ENCODE measurements at places on chromosomes 7 and 10. TPM values are rescaled to one million over a fixed set of nuclear protein-coding genes. Genes with fewer than 3 reads are reported as not detected.

PRSS37 gene
- total RNA-seq = not detected

AKR1C2 gene
- total RNA-seq = 0.66 TPM

IPMK gene
- 8.4 TPM for total RNA-seq

- no peak for DNase-seq
These were observed 38.9 kb downstream of the NKX6-2 start for GRCh38 chr10:132746801-132747625.

DNA sequence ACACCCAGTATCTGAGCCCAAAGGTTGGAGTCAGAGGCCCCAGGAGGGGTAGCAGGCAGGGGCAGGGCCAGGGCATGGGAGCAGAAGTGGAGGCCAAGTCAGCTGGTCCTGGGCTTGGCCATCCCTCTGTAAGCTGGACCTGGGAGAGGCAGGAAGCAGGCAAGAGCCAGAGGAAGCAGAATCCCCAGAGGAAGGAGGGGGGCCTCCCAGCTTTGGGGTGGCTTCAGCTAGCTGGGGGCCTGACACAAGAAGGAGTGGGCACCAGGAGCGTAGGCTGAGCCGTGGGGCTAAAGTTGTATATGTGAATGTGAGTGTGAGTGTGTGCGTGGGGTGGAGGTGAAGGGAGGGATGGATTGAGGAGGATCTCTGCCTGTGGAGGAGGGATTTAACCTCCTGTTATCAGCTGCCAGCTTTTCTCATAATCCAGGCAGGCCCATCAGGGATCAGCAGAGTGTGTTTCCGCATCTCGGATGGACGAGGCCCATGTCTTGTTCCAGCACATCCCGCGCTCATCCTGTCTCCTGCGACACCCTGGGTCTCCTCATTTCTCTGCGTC, 54.0 kb downstream of the NEURL1 start:
- DNase-seq = no peak

- no peak for DNase-seq
These were observed 55.6 kb downstream of the C1GALT1 start for GRCh38 chr7:7237978-7238267.

GRCh38 chr7:43637114-43637806, 54.4 kb downstream of the STK17A start:
- DNase-seq = peak; percentile 50
